NCI-H2171 treated with DMSO at 0.1 percent for 48 hours (cell line): ENCODE measurements at places on chromosomes 1 and 21.
A peak's percentile ranks its signal among the peaks of the same experiment; 100 is the strongest.

- no peak for DNase-seq
Measured at GRCh38 chr1:222897527-222898190, 82.8 kb downstream of the DISP1 start.

GRCh38 chr1:3956527-3957170 lies 56.6 kb upstream of the C1orf174 start:
- DNase-seq = no peak

- no peak for DNase-seq
Measured at GRCh38 chr1:223456747-223457146, 63.5 kb downstream of the CCDC185 start.

DNA sequence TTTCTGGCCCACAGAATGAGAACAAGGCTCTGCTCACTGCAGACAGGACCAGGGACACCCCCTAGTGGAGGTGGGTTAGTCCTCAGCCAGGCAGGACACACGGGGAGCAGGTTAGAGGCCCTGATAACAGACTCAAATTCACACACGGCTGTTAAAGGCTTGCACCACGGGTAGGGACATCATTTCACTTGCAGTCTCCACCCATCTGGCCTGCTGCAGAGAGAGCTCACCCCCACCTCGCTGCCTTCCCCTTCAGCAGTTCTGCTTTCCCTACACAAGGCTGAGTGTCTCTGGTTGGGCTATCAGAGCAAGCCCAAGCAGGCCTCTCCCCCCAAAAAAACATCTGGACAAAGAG lies 20.6 kb downstream of the MEF2D start:
- no peak for DNase-seq

- DNase-seq = peak; percentile 53
Measured at GRCh38 chr21:45478115-45478801, 64.0 kb downstream of the SLC19A1 start.

GRCh38 chr21:39182016-39182415 lies 1.2 kb downstream of the PSMG1 start:
- no peak for DNase-seq

GRCh38 chr1:60861961-60862567 lies 220.3 kb upstream of the NFIA start:
- no peak for DNase-seq
